ENCODE measurements at places on chromosomes 5 and 9.

GRCh38 chr9:123225995-123226394, 42.4 kb downstream of the STRBP start:
- DNase-seq: no peak

- no peak for DNase-seq
These were observed 3.1 kb downstream of the DMRT2 start for GRCh38 chr9:1053282-1053621.

DNA sequence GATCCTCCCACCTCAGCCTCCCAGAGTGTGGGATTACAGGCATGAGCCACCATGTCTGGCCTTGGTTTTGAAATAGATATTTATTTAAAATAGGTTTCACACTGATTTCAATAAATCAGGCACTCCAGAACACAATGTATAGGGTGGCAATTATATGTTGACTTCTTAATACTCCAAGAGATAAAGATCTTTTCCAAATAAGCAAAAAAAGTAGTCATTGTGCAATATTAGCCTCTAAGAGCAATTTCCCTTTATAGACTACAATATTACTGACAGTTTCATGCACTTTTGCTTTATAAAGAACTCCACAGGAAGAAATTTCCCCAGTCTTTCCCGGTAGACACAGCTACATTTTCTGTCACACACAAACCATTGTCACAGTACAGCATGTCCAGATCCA, 23.4 kb upstream of the RUFY1 start:
- no peak for DNase-seq

- no peak for DNase-seq
These were observed 109.1 kb upstream of the ANKH start for GRCh38 chr5:14980698-14981097.

- no peak for DNase-seq
These were observed 587.3 kb downstream of the GABRG2 start for GRCh38 chr5:162654661-162655405.

DNA sequence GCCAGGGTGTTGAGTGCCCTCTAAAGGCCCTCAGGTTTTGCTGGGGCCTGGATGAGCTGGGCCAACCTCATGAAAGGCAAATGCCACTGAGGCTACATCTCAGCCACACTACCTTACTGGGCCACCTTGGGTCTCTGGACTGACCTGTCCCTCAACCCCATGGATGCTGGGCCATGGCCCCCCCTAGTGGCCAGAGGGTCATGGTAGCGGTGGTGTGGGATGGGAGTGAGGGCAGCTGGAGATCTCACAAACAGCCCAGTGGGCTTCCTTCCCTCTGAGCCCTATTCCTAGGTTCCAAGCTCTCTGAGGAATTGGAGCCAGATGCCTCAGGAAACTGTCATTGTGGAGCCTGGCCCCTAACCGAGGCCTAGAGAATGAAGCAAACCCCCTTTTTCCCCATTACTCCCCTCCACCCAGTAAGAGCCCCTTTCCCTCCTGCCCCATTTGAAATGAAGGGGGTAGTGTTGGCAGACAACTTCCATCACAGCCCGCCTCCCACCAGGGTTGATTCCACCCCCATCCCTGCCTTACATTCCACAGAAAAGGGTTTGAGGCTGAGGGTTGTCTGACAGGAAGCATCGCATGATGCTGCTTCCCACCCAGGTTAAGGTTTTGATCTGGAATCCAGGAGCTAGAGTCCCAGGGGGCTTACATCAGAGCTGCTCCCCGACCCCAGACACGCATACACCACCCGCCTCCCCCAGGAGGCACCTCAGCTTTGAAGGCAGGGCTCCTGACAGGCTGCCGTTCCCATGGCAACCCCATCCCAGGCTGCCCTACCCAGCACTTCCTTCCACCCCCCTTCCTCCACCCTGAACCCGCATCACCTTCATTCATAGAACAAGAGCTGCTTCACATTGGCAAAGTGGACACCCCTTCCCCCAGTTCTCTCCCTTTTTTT, 63.9 kb downstream of the PCDH1 start:
- DNase-seq: no peak

DNA sequence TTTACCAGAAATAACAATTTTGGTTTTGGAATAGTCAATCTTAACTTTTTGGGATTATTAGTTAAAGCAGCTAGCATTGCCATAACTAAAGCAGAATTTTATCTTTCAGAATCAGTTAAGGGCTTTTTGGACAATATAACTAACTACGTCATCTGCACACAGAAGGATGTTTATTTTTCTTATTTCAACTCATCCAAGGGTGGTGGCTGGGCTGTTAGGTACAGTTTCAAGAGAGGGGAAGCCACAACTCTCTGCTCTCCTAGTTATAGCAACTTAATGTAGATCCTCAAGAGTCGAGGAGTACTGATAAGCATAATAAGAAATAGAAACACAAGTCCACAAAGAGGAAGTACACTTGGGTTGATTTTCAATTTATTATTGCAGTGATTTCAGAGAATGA, 65.6 kb downstream of the ANKRD55 start:
- DNase-seq: no peak

DNA sequence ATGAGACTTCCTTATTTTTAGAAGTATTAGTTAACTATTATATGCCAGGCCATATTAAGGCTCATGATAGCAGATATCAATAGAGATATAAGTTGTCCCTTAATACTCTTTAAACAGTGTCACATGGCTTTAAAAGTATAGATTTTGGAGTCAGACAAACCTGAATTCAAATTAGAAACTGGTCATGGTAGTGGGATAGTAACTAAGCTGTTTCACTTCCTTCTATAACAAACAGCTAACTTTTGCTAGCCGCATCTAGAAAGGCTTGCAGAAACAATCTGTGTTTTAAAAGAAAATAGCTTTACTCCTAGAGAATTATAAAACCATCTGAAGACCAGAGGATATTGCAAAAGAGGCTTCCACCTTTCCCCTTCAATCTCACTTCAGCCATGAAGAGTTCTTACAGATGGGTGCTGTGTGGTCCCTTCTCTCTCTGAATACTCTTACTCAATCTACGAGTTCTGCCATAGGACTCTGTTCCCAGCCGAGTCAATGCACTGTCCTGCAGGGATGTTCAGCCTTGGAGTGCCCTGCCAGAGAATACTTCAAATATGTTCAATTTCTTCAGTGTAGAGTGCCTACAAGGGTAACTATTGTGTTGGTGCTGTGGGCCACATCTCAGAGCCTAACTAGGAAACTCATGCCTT, 810.2 kb downstream of the EFNA5 start:
- DNase-seq: no peak

GRCh38 chr5:58456486-58456885, 3.4 kb downstream of the PLK2 start:
- DNase-seq: no peak

- DNase-seq: no peak
These were observed 83.4 kb downstream of the GHR start for GRCh38 chr5:42506662-42507061.
